ENCODE measurements at places on chromosomes 12 and 14. TPM values are rescaled to one million over a fixed set of nuclear protein-coding genes. Genes with fewer than 3 reads are reported as not detected.

- DNase-seq: no peak
Measured at GRCh38 chr14:99123208-99123870, 148.7 kb downstream of the BCL11B start.

AJUBA gene
- total RNA-seq: not detected

GRCh38 chr12:77615332-77615731 is 215.4 kb upstream of the NAV3 start:
- DNase-seq: peak; percentile 56

PRB2 gene
- not detected for total RNA-seq

KRT5 gene
- total RNA-seq: not detected

DNA sequence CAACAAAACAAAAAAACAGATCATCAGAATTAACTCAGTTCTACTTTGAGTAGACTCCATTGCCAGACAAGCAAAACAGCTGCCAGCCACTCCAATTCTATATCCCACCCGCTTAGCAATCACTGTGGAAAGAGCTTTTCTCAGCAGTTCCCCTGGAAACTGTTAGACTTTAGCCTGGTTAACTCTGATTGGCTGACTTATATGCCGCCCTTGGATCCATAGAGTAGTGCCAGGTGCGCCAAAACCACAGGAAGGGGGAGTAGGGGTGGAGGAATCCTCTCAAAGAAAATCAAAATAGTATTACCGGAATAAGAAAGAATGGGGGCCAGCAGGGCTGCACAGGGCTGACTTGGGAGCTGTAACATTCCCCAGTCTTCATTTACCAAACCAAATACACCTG is 5.4 kb upstream of the EML5 start:
- DNase-seq: no peak

- no peak for DNase-seq
Measured at GRCh38 chr14:59330455-59330854, 134.7 kb downstream of the GPR135 start.

DNA sequence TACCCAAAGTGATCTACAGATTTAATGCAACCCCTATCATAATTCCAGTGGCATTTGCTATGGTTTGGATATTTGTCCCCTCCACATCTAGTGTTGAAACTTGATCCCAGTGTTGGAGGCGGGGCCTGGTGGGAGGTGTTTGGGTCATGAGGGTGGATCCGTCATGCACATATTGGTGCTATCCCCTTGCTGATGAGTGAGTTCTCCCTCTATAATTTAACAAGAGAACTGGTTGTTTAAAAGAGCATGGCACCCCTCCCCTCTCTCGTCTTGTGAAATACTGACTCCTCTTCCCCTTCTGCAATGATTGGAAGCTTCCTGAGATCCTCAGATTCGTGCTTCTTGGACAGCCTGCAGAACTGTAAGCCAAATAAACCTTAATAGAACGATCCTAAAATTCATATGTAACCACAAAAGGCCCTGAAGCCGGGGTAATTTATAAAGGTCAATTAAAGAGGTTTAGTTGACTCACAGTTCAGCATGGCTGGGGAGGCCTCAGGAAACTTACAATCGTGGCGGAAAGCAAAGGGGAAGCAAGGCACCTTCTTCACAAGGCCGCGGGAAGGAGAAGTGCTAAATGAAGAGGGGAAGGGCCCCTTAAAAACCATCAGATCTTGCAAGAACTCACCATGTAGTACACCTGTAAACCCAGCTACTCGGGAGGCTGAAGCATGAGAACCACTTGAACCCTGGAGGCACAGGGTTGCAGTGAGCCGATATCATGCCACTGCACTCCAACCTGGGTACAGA is 41.2 kb downstream of the SLC39A9 start:
- no peak for DNase-seq

DNA sequence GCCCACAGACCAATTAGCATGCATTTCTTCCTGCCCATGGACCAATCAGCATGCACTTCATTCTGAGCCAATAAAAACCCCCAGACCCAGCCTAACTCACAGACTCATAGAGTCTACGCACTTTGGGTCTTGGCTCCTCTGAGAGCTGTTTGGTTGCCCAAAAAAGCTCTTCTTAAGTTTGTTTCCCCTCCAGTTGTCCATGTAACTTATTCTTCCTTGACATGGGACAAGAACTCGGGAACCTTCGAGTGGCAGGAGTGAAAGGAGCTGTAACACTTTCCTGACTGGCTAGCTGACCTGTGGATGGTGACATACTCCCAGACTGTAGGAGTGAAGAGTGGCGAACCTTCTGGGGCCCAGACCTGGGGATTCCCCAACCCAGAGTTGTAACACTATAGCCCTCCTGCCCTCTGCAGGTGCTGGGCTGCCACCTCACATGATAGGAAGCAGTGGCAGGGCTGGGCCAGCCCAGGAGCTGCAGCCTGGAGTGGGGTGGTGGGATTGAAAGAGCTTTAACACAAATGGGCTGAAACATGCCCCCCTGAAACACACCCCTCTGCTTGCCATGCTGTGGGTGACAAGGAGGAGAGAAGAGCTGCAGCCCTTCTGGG is 4.4 kb upstream of the BTBD7 start:
- no peak for DNase-seq

RAD9B gene
- 1.4 TPM for total RNA-seq

RPL10L gene
- total RNA-seq: not detected
